ENCODE measurements at places on chromosomes 5 and 9.

- DNase-seq: no peak
Measured at GRCh38 chr5:463952-464351, 21.0 kb downstream of the EXOC3 start.

DNA sequence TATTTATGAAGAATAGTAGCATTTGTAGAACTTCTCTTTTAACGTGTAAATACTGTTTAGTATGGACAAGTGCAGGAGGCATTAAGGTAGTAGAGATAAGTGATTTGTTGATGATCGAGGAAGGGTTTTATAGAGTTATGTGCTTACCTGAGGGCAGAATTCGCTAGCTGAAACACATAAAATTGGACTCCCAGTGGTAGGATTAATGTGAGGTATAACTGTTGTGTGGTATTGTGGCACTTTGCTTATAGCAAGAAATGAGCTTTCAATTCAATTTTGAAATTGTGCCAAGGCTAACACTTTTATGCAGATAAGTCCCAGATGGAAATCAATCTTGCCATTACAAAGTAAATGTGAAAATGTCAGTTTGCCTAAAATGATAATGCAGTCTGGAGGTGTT is 1.2 kb downstream of the AP3S1 start:
- DNase-seq: peak; percentile 49

DNA sequence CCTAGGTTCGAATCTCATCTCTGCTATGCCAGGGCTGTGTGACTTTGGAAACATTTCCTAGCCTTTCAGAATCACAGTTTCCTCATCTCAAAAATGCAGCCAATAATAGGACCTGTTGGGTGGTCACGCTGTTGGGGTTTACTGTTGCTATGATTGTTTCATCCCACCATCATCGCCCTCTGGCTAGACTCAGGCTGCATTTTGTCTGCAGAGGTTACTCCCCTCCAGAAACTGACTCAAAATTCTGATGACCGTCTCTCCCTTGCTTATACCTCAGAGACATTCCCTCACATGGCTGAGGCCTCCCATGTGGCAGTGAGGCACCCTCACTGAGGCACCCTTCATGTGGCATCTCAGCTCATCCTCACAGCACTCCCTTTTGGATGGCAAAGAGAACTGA is 61.6 kb downstream of the COL27A1 start:
- DNase-seq: no peak

- DNase-seq: peak; percentile 62
Measured at GRCh38 chr5:21823076-21823574, 1030.0 kb downstream of the CDH12 start.

Data from endothelial cell of umbilical vein (primary cell).